ENCODE measurements at places on chromosomes 6 and 20.

DNA sequence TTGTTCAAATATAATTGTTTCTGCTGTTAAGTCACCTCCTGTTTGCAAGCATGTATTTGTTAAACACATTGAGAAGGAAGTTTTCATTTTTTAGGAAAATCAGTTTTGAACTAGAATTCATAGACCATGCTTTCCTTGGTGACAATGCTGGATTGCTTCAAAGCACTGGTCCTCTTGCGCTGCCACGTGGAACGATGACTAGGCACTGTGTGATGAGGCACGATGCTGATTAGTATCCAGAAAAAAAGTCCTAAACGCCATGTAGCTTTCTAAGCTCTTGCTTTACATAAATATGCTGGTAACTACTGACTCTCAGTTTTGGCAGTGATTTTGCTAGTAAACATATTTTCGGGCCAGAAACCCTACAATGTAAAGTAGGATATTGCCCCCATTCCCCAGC lies 11.1 kb upstream of the EXOC2 start:
- no peak for DNase-seq

DNA sequence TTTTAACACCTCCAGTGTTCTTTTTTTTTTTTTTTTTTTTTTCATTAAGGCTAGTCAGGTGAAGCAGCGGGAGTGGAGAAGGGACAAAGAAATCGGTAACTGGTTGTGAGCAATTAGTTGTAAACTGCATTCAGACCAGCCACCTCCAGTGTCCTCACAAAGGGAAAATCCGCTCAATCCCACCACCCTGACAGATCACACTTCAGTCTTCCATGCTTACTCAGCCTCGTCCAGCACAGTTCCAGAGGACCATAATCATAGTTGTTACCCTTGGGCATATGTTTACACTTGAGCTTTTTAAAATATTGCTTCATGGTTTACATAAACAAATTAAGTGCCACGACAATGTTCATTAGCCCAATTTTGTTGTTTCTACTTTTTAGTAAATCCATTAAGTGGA lies 10.2 kb downstream of the DYNLRB1 start:
- no peak for DNase-seq

- no peak for DNase-seq
Measured at GRCh38 chr6:84251891-84252539, 24.6 kb upstream of the CEP162 start.

- no peak for DNase-seq
Measured at GRCh38 chr6:145808239-145808638, 6.4 kb downstream of the FBXO30 start.

- DNase-seq = no peak
Measured at GRCh38 chr6:159982731-159983506, 14.0 kb downstream of the IGF2R start.

DNA sequence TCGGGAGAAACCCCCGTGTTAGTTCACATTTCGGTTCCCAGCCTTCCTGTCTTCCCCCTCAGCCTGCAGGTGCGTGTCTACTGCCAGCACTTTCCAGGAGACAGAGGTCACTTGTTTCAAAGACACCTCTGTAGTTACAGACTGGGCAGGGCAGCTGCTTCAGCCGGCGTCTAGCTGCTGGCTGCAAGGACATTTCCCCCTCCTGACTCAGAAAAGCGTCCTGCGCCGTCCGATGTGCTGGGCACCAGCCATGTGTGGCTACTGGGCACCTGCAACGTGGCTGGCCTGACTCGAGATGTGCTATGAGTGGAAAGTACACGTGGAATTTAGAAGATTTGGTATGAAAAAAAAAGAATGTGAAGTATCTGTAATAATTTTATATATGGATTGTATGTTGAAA lies 37.6 kb downstream of the RRBP1 start:
- no peak for DNase-seq

DNA sequence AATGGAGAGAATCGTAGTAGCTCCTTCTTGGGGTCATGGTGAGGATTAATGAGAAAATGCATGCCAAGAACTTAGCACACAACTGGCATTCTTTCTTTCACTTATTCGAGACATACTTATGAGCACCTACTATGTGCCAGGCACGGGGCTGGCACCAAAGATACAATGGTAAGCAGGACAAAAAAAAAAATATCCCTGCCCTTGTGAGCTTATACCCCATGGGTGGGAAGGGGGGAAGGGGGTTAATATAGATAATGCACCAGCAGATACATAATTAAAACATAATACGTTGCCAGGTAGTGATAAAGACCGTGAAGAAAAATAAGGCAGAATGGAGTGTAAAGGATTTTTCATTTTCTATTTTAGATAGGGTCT lies 8.3 kb downstream of the SLC13A3 start:
- DNase-seq = no peak

GRCh38 chr6:169555971-169556617 lies 145.7 kb downstream of the WDR27 start:
- DNase-seq = no peak

DNA sequence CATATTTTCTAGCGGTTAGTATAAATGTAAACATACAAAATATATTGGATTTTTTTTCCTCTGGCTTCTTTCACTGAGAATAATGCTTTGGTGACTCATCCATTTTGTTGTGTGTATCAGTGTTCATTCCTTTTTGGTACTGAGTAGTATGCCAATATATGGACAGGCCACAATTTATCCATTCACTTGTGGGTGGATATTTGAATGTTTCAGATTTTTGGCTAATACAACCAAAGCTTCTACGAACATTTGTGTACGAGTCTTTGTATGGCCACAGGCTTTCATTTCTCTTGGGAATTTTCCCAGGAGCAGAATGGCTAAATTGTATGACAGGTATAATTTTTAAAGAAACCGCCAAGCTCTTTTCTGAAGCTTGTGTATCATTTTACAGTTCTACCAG lies 677.5 kb downstream of the HDGFL1 start:
- no peak for DNase-seq

GRCh38 chr6:6609450-6609849 lies 20.9 kb downstream of the LY86 start:
- no peak for DNase-seq

GRCh38 chr6:14440215-14440910 lies 322.8 kb downstream of the CD83 start:
- peak; percentile 67 for DNase-seq

DNA sequence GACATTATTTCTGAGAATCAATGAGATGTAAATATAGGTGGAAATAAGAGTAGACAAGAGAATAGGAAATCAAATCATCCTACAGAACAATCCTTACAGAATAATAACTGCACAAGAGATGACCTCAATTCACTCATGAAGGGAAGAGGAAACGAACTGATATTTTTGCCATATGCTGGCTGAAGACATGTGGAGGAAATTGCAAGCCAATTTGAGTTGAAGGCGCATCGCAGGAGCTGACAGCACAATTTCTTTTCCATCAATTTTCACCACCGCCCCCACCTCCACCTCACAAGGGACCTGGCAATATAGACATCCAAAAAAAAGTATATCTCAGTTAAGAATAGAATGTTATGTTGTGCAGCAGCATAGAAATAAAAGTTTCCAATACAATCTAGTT lies 20.3 kb downstream of the CITED2 start:
- DNase-seq = no peak

DNA sequence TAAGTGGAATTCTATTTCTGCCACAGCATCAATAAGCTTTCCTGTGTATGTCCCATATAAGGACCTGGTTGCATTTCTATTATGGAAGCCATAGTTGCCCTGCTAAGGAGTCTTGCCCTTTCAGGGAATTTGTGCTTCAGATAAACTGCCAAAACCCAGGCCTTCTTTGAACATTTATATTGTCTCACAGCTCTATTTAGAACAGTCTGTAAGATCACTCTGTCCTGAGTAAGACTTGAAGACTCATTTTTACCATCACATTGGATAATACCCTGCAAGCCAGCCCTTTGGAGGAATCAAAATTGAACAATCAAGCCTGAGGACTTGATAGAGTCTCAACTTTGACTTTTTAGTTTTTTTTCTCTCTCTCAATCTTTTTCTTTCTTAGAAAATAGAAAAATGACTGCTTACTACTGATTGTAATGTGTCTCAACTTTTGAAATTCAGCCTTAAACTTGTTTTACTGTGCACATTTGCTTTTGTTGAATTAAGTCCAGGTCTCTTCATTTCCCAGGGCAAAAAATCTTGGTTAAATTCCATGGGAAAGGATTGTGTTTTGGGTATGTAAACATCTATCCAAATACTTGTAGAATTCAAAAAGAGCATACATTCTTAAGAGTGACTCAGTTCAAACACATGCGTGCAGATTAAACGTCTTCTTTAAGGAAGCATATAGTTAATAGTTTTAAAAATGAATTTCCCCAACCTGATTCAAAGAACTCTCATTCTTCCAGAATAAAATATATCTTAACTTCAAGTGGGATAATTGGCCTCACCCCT lies 91.2 kb downstream of the PLCB1 start:
- DNase-seq = no peak

DNA sequence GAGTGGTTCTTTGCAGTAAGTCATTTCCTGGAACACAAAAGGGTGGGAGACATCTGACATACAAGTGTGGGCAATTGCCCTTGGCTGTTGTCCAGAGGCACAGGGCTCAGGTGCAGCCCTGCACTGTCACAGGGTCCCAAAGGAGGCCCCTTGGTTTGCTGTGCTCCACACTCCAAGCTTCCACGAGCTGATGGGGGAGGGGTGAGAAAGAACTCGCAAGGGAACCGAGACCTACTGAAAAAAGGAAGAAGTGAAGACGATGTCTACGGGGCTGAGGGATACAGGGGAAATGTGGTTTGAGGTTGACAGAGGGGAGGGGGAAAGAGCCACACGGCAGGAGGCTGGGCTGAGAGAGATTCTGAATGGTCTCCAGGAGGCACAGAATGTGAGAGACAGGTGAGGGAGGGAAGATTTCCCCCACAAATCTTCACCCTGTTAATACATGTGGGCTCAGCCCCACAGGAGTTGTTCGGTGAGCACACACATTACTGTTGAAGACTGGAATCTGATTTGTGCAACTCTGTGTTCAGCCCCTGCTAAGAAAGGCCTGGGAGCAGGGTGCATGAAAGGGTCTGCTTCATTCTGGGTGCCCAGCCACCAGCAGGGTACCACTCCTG lies 123.4 kb downstream of the LY86 start:
- no peak for DNase-seq

GRCh38 chr6:139154881-139155547 lies 20.1 kb downstream of the HECA start:
- no peak for DNase-seq

DNA sequence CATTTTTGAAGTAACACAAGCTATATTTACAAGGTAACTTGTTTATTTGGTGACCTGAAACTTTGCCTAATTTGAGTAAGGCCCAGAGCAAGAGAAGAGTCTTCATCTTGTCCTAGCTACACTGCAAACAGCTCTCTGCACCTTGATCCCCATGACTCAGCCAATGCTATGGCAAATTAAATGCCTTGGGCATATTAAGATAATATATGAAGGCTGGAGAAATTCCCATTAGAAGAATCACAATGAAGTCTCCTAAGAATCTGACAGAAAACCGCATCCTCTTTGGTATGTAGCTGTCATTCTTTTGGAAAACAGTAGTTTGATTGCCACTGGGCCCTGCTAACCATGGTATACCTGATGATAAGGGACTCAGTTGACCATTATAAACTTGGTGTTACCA lies 204.5 kb downstream of the UBE3D start:
- DNase-seq = no peak

- no peak for DNase-seq
Measured at GRCh38 chr6:50978380-50979170, 159.9 kb downstream of the TFAP2B start.

GRCh38 chr6:54698974-54699373 lies 147.6 kb upstream of the FAM83B start:
- no peak for DNase-seq

DNA sequence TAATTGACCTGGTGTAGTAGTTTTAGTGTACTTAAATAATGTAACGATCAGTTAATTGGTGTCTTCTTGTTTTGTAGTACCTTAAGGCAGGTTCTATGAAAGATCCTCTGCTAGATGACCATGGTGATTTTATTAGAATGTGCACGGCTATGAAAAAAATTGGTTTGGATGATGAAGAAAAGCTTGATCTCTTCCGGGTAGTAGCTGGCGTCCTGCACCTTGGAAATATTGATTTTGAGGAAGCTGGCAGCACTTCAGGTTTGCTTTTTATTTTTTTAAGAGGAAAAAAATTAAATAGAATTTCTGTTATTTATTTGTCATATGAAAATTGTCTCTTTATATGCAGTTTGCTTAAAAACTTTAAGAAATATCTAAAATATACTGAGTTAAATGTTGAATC lies 99.2 kb downstream of the MYO6 start:
- DNase-seq = no peak

- no peak for DNase-seq
Measured at GRCh38 chr20:36856691-36857635, 19.0 kb upstream of the TLDC2 start.

DNA sequence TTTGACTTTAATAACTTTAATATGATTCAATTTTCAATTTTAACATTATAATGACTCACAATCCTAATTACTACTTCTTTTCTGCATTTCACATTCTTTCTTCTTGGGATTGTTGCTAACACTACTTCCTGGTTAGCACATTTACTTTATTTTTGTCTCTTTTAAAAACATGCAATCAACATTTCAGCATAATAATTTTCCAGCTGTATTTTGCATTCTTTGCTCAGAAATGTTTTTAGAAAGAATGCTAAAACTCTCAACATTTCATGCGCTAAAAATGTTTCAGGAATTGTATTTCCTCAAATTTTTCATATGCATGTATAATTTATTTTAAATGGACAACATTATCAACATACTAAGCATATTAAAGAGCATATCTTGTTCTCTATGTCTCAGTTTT lies 1302.1 kb upstream of the GJE1 start:
- DNase-seq = no peak

- DNase-seq = no peak
Measured at GRCh38 chr6:85015396-85015990, 251.1 kb upstream of the TBX18 start.

- DNase-seq = peak; percentile 82
Measured at GRCh38 chr20:50958615-50959542, at the start of gene MOCS3. Gene MOCS3 (plus strand): TSS chr20:50958818. CDS start chr20:50958843, 25 bp downstream.

- DNase-seq = no peak
Measured at GRCh38 chr20:62835931-62836861, 19.3 kb downstream of the COL9A3 start.

- no peak for DNase-seq
Measured at GRCh38 chr20:16132036-16132798, 441.0 kb downstream of the KIF16B start.

GRCh38 chr6:161186173-161186769 lies 87.6 kb downstream of the AGPAT4 start:
- DNase-seq = no peak

GRCh38 chr20:48808382-48809034 lies 19.3 kb downstream of the PREX1 start:
- no peak for DNase-seq

DNA sequence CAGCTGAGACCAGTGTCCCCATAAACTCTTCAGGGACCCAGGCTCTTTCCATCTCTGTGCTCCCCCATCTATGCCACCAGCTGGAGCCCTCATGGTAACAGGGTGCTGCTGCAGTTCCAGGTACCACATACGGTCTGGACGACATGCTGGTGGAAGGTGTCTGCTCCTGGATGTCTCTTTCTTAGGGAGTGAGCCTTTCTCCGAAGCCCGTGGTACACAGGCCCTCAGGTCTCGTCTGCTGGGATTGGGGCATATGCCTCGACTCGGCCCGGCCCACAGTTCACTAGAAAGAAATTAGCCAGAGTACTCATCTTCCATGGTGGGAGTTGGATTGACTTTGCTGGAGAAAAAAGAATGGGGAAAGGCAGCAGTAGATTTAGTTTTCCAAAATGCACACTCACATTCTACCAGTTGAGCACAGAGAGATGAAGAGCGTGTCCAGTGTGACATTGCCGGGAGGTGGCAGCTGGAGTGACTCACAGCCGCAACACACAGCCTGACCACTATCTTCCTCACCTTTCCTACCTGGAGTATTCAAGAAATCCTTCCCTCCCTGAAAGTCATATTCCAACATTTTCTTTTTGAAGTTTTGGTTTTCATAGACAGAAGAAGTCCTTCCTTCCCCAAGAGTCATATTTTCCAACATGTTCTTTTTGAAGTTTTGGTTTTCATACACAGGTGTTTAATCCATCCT lies 18.6 kb upstream of the SPO11 start:
- no peak for DNase-seq

Data from NCI-H524 treated with DMSO at 0.1 percent for 48 hours (cell line).